ENCODE measurements at places on chromosomes 2 and 18.
A peak's percentile ranks its signal among the peaks of the same experiment; 100 is the strongest.

DNA sequence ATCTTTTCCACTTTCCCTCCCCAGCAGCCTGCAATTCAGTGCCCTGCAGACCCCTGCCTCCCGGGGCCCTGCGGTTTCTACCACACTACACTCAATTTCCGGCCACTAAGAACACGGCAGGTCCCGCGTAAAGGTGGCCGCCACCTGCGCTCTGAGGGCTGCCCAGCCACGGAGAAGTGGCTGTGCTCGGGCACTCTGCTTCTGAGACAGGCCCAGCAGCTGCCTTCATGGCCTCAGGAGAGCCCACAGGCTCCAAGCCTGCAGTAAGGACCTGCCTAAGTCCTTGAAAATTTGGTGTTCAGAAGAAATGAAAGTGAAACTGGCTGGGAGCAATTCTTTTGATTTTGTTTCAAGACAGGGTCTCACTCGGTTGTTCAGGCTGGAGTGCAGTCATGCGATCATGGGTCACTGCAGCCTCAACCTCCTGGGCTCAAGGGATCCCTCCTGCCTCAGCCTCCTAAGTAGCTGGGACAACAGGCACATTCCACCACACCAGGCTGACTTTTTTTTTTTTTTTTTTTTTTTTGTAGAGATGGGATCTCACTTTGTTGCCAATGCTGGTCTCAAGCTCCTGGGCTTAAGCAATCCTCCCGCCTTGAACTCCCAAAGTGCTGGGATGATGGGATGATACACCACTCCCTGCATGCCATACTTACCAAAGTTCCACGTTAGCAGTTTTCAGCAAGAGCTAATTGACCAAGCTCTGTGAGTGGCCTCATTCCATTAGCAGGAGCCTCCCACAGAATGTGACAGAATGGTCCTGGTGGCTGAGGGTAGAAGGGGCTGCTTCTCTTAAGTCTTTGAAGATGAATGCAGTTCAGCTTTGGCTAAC lies 14.6 kb upstream of the ALPP start:
- DNase-seq = no peak

- DNase-seq = no peak
These were observed 4.5 kb upstream of the SNRNP27 start for GRCh38 chr2:69889302-69889701.

- DNase-seq = no peak
These were observed 27.6 kb upstream of the UGP2 start for GRCh38 chr2:63814114-63814513.

GRCh38 chr18:44452346-44452745 lies 228.3 kb upstream of the SETBP1 start:
- no peak for DNase-seq

DNA sequence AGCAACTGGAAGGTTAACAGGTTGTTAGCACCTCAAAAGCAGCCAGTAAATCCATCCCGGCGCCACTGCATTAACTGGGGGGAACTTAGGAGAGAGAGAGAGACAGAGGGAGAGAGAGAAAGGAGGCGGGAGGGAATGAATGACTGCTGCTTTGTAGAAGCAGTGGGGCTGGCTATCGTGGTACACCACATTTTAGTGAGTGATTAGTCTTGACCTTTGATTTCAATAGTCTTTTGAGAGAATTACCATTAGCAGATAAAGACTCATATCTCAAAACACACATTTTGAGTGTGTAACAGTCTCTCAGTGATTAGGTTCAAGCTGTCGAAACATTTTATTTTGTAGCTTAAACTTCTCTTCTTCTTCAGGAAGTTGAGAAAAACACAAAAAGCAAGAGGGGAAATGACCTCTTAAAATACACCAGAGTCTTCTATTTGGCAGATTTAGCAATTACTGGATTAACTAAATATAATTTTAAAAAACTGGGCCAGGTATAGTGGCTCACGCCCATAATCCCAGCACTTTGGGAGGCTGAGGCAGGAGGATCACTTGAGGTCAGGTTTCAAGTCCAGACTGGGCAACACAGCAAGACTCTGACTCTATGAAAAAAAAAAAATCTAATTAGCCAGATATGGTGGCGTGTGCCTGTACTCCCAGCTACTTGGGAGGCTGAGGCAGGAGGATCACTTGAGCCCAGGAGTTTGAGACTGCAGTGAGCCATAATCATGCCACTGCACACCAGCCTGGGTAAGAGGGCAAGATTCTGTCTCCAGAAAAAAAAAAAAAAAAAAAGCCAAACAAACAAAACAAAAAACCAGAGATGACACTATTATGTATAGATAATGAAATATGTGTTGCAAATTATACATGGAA lies 22.0 kb upstream of the PNO1 start:
- DNase-seq = no peak

DNA sequence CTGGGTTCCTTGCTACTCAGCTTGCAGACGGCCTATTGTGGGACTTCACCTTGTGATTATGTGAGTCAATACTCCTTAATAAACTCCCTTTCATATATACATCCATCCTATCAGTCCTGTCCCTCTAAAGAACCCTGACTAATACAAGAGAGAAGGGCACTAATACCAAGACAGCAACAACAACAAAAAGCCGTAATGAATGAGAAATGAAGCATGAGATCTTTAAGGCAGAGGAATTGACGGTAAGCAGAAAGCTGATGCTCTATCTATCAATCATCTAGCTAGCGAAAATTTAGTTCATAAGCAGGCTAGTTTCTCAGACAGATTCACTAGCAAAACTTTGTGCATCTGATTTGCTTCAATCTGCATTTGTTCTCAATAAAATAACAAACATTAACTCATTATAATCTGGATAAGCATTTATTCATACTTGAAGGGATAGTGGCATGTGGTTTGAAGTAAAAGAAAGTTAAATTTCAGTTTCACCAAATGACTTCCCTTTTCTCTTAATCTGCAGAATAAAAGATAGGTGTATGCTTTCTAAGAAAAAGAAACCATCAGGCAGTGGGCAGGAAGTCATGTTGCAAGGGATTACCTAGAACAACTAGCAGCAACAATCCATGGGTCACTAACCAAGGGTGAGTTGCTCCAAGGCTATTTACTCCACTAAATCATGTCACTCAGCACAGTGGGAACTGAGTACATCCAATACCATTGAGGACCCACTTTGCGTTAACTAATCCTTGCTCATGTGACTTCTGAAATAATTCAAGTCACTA lies 376.5 kb downstream of the TMEM182 start:
- DNase-seq = no peak

DNA sequence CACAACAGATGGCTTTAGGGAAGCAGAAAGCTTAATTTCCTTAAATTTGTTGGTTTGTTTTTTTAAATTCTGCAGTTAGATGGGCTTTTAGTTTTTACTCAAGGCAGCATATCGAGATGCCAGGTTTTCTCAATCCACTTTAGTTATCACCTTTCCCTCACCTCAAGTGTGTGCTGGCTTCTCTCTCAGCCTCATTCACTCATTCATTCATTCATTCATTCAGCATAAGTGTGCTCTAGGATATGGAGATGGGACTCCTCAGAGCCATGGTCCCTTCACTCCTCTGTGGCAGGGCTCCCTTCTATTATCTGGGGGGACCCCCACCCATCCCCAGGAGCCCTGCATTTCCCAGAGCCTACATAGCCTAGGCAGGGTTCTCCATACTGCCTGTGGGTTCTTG lies 19.0 kb downstream of the VIL1 start:
- no peak for DNase-seq

- DNase-seq = no peak
These were observed 14.0 kb upstream of the COL6A3 start for GRCh38 chr2:237427769-237428506.

- DNase-seq = no peak
These were observed 34.6 kb downstream of the MBP start for GRCh38 chr18:77098029-77098428.

- DNase-seq = no peak
These were observed 11.0 kb downstream of the CCBE1 start for GRCh38 chr18:59686260-59686659.

DNA sequence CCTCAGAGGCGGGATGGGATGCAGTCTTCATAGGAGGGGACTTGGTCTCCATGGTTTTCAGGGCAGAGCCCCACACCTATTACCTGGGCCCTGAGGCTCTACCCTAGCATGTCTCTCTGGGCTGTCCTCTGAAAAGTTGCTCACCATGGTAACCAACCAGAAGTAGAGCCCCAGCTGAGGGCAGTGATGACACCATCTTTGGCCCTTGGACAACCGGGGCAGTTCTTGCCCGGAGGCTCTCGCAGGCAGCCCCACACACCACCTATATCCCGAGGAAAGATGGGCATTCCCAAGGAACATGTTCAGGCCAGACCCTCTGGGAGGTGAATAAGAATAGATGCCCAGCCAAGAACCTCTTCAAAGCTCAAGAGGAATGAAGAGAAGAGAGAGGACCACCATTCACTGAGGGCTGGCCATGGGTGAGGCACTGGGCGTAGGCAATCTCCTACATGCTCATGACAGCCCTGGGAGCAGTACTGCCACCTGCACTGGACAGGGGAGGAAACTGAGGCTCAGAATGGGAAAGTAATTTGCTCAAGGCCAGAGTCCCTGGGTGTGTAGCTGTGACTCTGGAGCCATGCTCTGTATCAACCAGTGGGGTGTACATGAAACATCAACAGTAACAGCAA lies 72.5 kb downstream of the HS1BP3 start:
- no peak for DNase-seq

DNA sequence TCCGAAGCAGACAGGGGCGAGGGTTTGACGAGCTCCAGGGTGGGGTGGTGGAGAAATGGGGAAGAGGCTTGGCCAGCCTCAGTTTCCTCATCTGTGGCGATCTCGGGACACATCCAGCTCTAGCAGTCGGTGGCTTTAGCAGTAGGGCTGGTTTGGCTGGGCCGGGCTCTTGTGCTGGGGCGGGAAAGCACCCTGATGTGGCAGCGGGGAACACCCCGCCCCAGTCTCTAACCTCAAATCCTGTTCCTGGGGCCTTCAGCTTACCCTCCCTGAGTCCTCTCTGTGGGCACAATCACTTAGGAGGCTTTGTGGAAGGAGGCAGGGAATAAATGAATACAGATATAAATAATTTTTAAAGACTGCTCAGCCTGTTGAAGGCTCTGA lies 26.5 kb upstream of the MCFD2 start:
- DNase-seq = no peak

- DNase-seq = no peak
These were observed 60.2 kb downstream of the PRPF40A start for GRCh38 chr2:152657043-152657442.

DNA sequence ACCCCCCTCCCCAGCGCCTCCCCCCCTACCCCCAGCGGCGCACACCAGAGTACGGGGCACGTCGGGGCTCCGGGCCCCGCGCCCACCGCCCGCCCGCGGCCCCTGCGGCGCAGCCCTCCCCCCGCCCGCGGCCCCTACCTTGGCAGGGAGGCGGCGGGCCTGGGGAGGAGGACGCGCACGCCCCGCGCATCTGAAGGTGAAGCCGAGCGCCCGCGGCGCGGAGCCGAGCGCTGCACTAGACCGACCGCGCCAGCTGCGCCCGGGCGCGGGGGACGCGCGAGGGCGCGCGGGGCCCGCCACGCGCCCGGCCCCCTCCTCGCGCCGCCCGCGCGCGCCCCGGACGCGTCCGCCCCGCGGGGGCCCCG lies at the start of gene ZNF516:
Gene ZNF516, minus strand, starts transcription at position 237 of the 365 bp plus-strand sequence. CDS start 52,188 bp downstream, outside the sequence.
- peak; percentile 61 for DNase-seq
